ENCODE measurements at places on chromosomes 7 and 10. TPM values are rescaled to one million over a fixed set of nuclear protein-coding genes. Genes with fewer than 3 reads are reported as not detected.

The AGAP6 gene
- polyA plus RNA-seq, result 7.0 TPM

The FOXK1 gene
- 17.4 TPM for polyA plus RNA-seq

The STOX1 gene
- 2.3 TPM for polyA plus RNA-seq

The SLC13A4 gene
- polyA plus RNA-seq, result 1.2 TPM

The GPR15LG gene
- not detected for polyA plus RNA-seq

The EPHB6 gene
- polyA plus RNA-seq, result 4.7 TPM

The FEZF1 gene
- not detected for polyA plus RNA-seq

The CYP17A1 gene
- 0.99 TPM for polyA plus RNA-seq

The SLC13A1 gene
- polyA plus RNA-seq, result not detected

The PODXL gene
- 93.6 TPM for polyA plus RNA-seq

The SMC3 gene
- 47.9 TPM for polyA plus RNA-seq

The SEC23IP gene
- polyA plus RNA-seq, result 63.4 TPM

The COL17A1 gene
- 84.9 TPM for polyA plus RNA-seq

The H2BK1 gene
- not detected for polyA plus RNA-seq

All from muscle of arm (tissue), 14 donors.